ENCODE measurements at places on chromosomes 4 and X.
A peak's percentile ranks its signal among the peaks of the same experiment; 100 is the strongest.

DNA sequence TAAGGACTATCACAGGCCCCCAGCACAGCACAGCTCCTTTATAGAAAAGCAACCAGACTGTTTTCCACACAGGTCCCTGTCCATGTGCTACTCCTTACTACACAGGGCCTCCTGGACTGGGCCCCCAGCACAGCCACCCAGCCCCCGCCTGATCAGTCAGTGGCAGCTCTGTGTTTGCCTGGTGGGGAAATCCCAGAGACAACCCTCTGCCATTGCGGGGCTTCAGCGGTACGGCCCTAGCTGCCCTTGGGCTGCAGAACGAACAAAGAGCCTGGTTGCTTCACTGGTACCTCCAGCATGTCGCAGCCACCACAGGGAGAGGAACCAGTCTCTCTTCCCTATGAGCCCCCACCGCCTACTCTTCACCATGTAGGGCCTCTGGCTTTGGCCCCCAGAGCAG is 30.7 kb downstream of the CBR4 start:
- DNase-seq = no peak

GRCh38 chrX:149151805-149152757 is 353.0 kb downstream of the IDS start:
- no peak for DNase-seq

DNA sequence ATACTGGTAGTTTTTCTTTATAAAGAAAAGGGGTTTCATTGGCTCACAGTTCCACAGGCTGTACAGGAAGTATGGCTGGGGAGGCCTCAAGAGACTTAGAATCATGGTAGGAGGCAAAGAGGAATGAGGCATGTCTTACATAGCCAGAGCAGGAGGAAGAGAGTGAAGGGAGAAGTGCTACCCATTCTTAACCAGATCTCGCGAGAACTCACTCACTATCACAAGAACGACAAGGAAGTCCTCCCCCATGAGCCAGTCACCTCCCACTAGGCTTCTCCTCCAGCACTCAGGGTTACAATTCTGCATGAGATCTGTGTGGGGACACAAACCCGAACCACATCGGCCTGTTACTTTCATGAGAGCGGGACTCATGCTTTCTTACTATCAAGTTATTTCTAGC is 240.5 kb downstream of the TENM3 start:
- DNase-seq = no peak

GRCh38 chr4:26319949-26320537 is 771 bp upstream of the RBPJ start:
- peak; percentile 22 for DNase-seq

GRCh38 chr4:12293906-12294525 is 865.3 kb upstream of the HS3ST1 start:
- no peak for DNase-seq

Measured in CD4-positive, alpha-beta T cell treated with Interferon gamma for 1 hour (primary cell).